ENCODE measurements at places on chromosomes 2 and 18.

GRCh38 chr2:10469955-10470608 is 22.0 kb upstream of the ODC1 start:
- DNase-seq, result no peak

GRCh38 chr2:172972005-172972619 is 103.5 kb upstream of the MAP3K20 start:
- no peak for DNase-seq

DNA sequence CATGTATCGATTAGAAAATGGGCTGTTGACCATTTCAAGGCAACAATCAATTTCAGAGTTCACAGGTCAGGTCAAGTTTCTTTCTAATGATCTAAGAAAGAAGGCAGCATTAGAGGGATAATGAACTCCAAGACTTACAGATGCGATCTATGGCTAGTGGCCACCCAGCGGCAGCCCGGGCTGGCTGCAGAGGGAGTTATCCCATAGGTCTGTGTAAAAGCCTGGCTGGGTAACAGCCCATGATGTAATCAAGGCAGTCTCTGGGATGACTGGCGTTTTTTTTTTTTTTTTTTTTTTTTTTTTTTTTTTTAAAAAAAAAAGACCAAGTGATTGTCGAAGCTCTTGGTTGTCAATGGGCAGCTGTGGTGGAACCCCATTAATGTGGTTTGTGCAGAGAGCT is 171.1 kb upstream of the SKOR2 start:
- no peak for DNase-seq

- DNase-seq, result no peak
These were observed 417.0 kb downstream of the TXNL1 start for GRCh38 chr18:56221195-56222065.

- no peak for DNase-seq
These were observed 8.9 kb downstream of the SH2D6 start for GRCh38 chr2:85427300-85427835.

GRCh38 chr2:218711550-218711929 is 905 bp downstream of the TTLL4 start:
- no peak for DNase-seq

DNA sequence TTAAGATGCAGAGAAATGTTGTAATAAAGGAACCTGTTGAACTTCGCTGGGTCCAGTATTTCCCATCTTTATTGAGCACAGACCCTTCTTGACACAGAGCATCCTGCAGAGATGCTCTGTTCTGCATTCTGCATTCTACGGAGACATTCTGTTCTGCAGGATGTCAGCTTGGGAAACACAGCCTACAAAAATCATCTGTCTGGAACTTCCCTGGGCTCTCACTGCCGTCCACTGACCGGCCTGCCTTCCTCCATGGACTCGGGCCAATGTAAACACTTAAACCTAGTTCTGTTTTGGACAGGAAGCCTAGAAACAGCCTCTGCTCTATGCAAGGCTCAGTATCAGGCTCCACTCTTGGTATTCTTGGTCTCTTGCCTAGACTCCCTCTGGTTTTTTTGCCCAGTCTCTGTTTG is 90.0 kb upstream of the PPP1CB start:
- DNase-seq, result no peak

GRCh38 chr2:43609290-43609918 is 13.6 kb upstream of the THADA start:
- DNase-seq, result peak; percentile 26

GRCh38 chr18:9494778-9495331 is 19.5 kb downstream of the RALBP1 start:
- DNase-seq, result no peak

- no peak for DNase-seq
These were observed 98.7 kb downstream of the SLC8A1 start for GRCh38 chr2:40353231-40353630.

DNA sequence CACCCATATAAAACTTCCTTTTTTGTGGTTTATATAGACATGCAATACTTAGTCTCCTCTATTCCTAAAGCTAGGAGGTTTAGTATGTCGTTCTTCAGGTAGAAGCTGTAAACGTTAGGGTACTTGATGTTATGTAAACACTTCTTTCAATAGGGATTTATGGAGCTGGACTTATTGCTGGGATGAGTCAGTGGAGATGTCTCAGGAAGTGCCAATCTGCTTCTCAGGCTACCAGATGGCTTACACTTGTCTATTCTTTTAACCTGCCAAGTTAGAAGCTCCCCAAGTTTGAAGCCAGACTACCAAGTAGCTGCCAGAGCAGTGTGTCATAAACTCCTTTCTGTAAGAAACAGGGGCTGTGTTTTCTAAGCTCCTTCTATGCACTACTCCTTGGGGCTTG is 756.5 kb upstream of the LRRTM1 start:
- DNase-seq, result no peak

DNA sequence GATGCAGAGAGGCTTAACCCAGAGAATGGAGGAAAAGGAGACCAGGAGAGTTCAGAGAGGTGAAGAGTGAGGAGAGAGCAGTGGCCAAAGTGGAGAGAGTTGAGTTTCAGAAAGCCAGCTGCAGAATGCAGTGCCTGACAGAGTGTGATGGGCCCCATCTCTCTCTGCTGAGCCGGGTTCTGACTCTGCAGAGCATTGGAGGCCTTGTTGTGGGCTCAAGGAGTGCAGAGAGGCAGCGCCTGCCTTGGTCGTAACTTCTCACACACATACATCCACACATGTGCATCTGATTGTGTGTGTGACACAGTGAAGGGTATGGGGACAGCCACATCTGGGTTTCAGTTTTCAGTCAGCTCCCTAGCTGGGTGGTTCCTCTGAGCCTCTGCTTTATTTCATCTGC is 58.8 kb downstream of the AGAP1 start:
- no peak for DNase-seq

GRCh38 chr2:96264656-96265348 is 995 bp downstream of the TMEM127 start:
- no peak for DNase-seq

GRCh38 chr2:214537929-214538328 is 127.1 kb downstream of the VWC2L start:
- no peak for DNase-seq

GRCh38 chr2:151261977-151262291 is 271 bp upstream of the RBM43 start:
- DNase-seq, result no peak

- DNase-seq, result no peak
These were observed 12.7 kb upstream of the NOSTRIN start for GRCh38 chr2:168789776-168790175.

GRCh38 chr2:200264631-200265030 is 41.9 kb upstream of the SPATS2L start:
- no peak for DNase-seq

DNA sequence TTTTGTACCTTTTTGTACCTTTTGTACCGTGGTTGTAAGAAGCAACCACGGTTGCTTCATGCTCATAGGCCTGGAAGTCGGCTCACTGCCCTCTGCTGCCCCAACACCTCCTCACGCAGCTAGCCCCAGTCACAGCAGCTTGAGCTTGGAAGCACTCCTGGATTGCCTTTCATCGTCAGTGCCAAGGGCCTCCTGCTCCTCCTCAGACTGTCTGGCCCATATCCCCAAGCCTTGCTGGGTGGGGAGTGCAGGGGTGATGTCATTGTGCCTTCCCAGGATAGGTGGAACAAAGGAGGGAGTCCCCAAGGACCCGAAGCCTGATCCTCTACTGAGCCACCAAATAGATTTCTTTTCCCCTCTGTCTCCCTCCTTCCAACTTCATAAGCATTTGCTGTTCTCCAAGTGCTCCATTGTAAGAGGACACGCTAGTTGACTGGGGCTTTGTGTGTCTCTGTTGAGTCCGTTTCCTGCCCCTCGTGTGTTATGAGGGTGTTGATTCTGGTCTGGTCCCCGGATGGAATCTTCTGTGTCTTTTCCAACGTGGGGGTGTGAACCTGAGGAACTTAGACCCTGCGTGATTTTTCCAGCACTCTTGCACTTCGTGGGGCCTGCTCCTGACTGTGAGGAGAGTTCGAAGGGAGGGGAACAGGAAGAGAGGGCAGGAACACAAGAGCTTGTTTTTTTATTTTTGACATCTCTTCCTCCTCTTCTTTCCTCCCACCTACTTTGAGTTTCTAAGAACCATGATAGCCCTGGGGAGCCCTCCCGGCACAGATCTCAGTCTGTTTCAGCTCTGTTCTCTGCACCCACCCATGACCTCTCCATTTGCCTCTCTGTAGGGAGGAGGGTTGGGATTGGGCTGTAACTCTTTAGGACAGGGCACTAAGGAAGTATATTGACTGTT is 127.2 kb upstream of the EML6 start:
- DNase-seq, result no peak

DNA sequence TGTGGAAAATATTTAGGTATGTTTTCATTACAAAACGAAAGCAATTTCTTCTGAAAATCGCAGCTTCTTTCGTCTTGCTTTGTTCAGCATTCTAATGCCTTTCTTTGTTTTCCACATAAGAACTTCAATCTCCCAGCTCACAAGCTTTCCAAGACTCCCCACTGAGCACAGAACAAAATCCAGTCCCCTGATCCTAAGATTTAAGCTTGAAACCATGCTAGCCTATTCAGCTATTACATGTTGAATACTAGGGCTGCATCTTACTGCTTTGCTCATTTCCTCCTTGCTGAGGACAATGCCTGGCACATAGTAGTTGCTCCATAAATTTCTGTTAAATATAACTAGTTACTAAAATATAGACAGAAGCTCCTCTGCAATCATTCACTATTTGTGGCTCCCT is 160.6 kb downstream of the GALNT3 start:
- DNase-seq, result no peak

- DNase-seq, result no peak
These were observed 125.7 kb downstream of the B3GNT2 start for GRCh38 chr2:62321380-62322289.

DNA sequence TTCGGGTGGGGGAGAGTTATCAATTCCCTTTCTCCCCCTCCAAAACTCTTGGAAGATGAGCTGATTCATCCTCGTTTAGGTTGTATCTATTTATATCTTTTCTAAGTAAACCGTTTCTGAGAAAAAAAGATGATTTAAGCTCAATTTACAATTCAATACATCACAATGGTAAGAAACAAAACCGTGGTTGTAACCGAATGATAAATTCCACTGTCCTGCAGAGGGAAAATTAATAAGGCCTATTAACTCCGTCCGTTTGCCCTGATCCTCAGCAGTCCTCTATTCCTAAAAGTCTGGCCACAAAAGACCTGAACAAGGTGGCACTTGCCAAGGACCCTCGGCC is 286.2 kb downstream of the TCF4 start:
- no peak for DNase-seq

DNA sequence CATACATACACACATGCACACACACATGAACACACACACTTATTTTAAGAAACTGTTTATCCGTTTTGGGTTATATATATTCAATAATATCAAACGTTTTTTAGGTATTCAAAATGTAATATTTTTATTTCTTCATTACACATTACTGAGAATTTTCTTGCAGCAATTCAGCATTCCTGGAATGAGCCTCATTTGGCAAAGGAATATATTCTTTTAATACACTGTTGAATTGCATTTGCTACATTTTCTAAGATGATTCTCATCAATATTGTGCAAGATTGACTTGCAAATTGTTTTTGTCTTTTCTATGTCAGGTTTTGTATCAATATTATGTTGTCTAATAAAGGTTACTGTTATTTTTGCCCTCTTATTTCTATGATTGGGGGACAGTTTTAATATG is 276.1 kb upstream of the CYP26B1 start:
- no peak for DNase-seq

- no peak for DNase-seq
These were observed 3.2 kb downstream of the STRN start for GRCh38 chr2:36963106-36963505.

- DNase-seq, result no peak
These were observed 149.6 kb downstream of the DOCK10 start for GRCh38 chr2:224892574-224893204.

DNA sequence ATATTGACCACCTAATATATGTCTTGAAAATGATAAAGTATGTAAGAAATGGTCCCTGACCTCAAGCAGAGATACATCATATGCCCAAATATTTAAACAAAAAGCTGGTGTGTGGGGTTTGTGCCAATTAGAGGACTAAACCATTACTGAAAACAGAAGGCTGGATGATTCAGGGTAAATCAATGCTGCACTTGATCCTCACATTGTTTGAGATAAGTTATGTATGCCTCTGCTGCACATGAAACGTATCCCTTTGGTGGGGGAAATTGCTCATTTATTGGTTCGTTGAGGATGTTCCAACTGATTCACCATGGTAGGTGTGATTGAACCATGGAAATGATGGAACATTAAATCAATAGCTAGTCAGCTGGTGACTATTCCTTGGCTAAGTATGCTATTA is 24.7 kb upstream of the DARS1 start:
- DNase-seq, result no peak

GRCh38 chr2:241675885-241676284 is 10.7 kb downstream of the DTYMK start:
- no peak for DNase-seq

DNA sequence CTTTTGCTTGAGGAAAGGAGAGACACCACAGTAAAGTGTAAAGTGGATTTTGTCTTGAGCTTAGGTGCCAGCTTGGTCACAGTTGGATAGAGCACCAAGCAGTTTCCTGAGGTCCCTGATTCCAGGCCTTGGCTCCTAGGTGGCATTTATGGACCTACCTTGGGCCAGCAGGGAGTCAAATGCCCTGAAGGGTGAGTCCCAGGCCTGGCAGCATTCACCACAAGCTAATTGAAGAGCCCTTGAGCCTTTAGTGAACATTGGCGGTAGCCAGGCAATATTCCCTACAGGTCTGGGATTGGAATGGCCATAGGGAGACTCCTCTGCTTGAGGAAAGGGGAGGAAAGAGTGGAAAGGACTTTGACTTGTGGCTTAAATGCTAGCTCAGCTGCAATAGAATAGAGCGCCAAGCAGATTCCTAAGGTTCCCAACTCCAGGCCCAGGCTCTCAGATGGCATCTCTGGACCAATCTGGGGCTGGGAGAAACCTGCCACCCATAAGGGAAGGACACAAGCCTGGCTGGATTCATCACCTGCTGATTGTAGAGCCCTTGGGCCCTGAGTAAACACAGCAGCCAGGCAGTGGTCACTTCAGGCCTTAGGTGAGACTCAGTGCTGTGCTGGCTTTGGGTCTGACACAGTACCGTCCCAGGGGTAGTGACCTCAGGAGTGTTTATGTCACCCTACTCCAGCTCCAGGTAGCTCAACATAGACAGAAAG is 137.5 kb upstream of the OTOS start:
- no peak for DNase-seq

GRCh38 chr2:26900831-26901321 is 52.9 kb downstream of the DPYSL5 start:
- DNase-seq, result no peak

DNA sequence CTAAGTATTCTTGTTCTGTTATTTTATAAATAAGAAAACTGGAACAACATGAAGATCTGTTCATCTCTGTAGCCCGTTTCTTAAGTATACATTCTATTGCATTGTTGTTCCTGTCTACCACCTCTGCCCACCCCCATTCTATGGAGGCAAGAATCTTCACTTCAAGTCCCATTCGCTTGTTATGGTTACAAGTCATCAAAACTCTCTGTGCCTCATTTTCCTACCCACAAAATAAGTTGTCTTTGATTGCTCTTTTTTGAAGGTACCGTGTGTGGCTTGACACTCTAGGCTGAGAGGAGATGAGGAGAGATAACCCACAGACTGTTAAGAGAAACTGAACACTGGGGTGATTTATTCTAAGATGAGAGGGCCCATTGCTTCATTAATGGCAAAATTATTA is 2.9 kb upstream of the EVA1A start:
- no peak for DNase-seq

- no peak for DNase-seq
These were observed 266.8 kb upstream of the SMIM21 start for GRCh38 chr18:75694292-75694691.

- DNase-seq, result no peak
These were observed 88.0 kb upstream of the CDH20 start for GRCh38 chr18:61245276-61245675.
